ENCODE measurements at places on chromosomes 6 and 20. TPM values are rescaled to one million over a fixed set of nuclear protein-coding genes. Genes with fewer than 3 reads are reported as not detected.

GRCh38 chr6:138769102-138769676 is 4.4 kb upstream of the CCDC28A start:
- no peak for DNase-seq

DNA sequence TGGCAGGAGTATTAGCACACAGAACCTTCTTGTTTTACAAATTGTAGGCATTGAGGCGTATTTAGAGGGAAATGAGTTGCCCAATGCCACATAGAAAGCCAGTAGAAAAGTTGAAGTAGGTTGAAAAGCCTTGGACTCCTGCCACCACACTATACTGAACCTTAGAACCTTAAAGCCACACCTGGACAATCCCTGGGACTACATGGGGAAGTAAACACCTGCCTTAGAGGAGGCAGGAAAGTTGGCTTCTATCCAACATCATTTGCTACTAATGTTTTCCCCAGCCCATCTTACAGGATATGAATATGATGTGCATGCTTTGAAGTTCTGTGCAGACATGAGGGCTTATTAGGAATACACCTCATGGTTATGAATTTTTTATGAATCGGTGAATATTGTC is 5.3 kb upstream of the EPPIN start:
- DNase-seq = no peak

- DNase-seq = no peak
Observed at GRCh38 chr6:160029525-160029924, 60.6 kb downstream of the IGF2R start.

- DNase-seq = no peak
Observed at GRCh38 chr6:146123616-146124015, 94.8 kb downstream of the GRM1 start.

DNA sequence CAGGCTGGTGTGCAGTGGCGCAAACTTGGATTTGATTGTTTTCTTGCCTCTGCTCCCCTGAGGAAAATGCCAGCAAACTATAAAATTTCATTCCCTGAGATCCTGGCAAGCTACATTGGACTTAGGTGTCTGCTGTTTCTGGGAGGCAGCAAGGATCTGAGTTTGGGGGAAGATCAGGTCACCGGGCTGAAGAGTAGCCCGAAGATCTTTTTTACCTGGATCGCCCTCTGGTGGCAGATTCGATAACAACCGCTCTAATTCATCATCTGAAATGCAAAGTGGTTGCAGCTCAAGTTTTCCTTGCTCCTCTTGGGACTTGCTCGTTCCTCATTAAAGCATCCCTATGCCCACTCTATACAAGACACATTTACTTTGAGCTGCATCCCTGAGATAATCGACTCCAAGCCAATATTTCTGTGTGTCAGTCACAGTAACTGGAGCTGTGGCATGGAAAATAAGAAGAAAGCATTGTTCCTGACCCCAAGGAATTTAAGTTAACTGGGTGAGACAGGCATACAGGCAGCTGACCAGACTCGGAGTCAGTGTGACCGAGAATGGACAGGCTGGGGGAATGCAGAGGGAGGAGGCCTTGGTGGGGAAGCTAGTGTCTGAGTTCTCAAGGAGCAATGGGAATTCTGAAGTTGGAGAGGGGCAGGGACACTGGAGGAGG is 131.8 kb upstream of the PROKR2 start:
- no peak for DNase-seq

GRCh38 chr20:50498071-50498776 is 12.0 kb upstream of the PTPN1 start:
- no peak for DNase-seq

DNA sequence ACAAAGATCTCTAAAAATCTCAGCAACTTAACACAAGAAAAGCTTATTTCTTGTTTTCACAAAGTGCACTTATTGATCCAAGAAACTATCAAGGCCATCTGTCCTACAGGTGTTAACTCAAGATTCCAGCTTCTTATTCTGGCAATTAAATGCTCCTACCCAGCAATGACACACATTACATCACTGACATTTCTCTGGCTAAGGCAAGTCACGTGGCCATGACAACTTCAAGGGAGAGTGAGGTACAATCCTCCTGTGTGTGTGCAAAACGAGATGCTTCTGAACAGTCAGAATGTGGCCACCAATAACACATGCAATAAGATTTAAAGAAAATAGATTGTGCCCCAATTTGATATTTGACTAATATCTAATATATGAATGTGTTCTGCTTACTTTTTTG is 169.3 kb upstream of the BTBD3 start:
- no peak for DNase-seq

ECT2L gene
- total RNA-seq = 0.31 TPM

COL12A1 gene
- 36.2 TPM for total RNA-seq

SERINC1 gene
- total RNA-seq = 735 TPM

C4A gene
- total RNA-seq = 8.6 TPM

STMND1 gene
- total RNA-seq = not detected

CST4 gene
- not detected for total RNA-seq

All from occipital lobe (tissue), 3 donors.